ENCODE measurements at places on chromosomes 7 and 10.

DNA sequence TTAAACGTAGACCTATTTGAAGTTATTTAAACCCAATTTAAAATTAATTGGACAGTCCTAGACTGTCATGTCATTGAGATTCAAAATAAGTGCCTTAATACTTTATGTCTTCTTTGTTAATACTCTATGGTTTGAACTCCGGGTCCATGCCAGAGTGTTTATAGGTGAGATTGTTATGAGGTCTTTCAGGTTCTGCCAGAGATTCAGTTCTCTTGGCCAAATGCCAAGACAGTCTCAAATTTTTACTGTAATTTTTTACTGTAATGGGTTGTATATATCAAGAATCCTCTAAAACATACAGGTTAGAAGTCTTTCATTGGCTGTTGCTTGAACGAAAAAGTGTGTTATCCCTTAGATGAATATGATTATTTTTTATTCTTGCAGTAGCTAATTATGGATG lies 3.9 kb downstream of the ADD3 start:
- DNase-seq, result no peak

GRCh38 chr10:113522460-113522859 lies 30.4 kb upstream of the HABP2 start:
- DNase-seq, result no peak

GRCh38 chr10:75358132-75358531 lies 43.4 kb downstream of the ZNF503 start:
- no peak for DNase-seq

GRCh38 chr7:26060733-26061677 lies 91.0 kb upstream of the NFE2L3 start:
- peak; percentile 11 for DNase-seq

- DNase-seq, result no peak
These were observed 22.3 kb downstream of the ZNF775 start for GRCh38 chr7:150401424-150401790.

- DNase-seq, result no peak
These were observed 125.2 kb downstream of the CCDC3 start for GRCh38 chr10:12876266-12876665.

DNA sequence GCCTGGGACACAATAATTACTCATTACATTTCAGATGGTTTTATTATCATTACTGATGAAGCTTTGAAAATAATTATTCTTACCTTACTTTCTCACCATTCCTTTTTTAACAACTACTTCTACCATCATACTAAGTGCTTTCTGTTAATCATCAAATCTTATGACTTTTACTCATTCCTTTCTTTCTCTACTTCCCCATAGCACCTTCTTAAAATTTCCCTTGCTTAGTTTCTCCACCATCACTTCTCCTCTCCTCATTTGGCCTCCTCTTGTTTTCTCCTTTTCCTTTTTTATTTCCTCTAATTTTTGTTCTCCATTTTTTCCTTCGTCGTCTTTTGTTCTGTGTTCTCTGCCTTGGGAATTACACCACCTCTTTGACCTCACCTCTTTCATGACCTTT lies 303.2 kb upstream of the KAT6B start:
- DNase-seq, result no peak
